ENCODE measurements at places on chromosomes 16 and 17.

DNA sequence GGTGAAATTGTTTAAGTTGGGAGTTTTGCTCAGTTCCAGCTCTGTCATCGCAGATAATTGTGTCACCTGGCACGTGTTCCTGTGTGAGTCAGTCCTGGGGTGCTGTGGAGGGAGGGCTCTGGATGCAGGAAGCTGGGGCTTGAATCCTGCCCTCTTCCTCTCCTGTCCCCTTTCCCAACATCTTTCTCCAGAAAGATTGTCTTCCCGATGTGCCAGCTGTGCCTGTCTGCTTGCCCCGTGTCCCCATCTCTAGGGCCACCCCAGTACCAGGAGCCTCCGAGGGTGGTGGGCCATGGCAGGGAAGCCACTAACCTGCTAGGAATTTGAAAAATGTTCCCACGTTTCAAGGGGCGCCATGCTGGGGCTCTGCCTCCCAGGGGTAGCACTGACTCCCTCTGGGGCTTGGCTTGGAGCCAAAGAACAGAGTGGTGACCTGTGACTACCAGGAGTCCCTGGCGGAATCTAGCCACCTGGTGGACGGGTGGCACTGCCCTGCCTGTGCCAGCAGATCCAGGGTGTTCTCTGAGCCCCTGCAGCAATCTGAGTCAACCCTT, 198.1 kb downstream of the ENGASE start:
- no peak for DNase-seq

DNA sequence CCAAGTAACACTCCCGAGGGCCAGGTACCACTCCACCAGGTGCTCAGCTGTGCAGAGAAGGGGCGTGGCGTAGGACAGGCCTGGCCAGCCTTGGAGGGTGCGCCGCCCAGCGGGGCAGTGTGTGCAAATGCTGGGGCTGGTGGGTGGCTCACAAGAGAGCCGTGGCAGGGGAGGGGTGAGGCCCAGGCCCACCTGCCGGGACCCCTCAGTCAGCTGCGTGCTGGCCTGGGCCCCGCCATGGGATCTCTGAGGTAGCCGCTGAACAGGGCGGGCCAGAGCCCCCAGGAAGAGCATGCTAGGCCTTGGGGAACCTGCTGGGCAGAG, 8.8 kb downstream of the TPSG1 start:
- DNase-seq: no peak

DNA sequence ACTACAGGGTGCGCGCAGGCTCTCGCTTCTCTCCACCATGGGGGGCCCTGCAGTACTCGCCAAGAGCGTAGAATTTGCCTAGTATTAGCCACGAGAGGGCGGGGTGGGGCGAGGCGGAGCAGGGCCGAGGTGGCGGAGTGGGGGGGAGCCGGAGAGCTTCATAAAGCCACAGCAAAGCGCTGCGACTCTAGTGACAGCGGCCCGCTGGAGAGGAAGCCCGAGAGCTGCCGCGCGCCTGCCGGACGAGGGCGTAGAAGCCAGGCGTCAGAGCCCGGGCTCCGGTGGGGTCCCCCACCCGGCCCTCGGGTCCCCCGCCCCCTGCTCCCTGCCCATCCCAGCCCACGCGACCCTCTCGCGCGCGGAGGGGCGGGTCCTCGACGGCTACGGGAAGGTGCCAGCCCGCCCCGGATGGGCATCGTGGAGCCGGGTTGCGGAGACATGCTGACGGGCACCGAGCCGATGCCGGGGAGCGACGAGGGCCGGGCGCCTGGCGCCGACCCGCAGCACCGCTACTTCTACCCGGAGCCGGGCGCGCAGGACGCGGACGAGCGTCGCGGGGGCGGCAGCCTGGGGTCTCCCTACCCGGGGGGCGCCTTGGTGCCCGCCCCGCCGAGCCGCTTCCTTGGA, at the start of gene TBX21:
Gene TBX21, plus strand, starts transcription at position 190 of the 627 bp plus-strand sequence. Its CDS starts 219 bp downstream, at position 409.
- DNase-seq: peak; percentile 84

DNA sequence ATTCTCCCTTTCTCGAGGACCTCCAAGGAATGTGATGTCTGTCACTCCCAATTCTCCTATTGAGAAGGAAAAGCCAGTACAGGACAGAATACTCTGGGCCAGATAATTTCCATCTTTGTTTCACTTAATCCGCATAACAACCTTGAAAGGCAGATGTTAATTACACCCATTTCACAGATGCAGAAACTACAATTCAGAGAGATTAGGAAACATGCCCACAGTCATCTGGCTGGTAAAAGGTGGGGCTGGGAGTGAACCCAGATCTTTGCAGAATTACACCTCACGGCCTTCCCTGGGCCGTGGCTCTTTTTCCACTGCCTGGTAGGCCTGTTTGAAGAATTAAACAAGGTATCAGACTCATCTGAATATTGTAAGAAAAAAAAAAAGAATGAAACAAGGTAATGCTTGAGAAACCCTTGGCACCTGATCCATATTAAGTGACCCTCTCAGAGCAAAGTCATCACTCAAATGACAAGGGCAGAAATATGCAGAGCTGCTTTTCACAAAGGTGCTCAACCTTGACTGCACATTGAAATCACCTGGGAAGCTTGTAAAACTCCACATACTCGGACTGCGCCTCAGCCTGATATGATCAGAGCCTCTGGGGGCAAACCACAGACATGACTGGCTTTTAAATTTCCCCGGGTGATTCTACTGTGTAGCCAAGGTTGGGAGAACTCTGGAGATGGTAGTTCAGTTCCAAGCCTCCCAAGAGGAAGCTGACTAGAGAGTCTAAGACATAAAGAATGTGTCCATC, 16.6 kb upstream of the G6PC1 start:
- no peak for DNase-seq

DNA sequence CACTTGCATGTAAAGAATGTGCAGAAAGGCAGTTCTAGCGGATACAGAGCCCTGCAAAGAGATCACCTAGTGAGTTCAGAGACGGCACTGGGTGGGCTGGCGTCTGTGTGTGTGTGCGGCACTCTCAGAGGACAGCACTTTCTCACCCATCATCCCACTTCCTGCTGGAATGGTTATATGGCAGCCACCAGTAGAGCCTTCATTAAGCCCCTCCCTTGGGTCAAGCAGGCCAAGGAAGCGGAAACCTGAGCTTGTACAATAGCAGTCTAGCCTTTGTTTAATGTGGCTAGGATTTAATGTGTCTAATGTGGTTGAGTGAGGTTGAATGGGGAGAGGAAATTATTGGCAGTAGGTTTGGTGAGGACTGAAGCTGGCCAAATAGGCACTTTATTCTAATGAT, 88.3 kb upstream of the ELAC2 start:
- no peak for DNase-seq

DNA sequence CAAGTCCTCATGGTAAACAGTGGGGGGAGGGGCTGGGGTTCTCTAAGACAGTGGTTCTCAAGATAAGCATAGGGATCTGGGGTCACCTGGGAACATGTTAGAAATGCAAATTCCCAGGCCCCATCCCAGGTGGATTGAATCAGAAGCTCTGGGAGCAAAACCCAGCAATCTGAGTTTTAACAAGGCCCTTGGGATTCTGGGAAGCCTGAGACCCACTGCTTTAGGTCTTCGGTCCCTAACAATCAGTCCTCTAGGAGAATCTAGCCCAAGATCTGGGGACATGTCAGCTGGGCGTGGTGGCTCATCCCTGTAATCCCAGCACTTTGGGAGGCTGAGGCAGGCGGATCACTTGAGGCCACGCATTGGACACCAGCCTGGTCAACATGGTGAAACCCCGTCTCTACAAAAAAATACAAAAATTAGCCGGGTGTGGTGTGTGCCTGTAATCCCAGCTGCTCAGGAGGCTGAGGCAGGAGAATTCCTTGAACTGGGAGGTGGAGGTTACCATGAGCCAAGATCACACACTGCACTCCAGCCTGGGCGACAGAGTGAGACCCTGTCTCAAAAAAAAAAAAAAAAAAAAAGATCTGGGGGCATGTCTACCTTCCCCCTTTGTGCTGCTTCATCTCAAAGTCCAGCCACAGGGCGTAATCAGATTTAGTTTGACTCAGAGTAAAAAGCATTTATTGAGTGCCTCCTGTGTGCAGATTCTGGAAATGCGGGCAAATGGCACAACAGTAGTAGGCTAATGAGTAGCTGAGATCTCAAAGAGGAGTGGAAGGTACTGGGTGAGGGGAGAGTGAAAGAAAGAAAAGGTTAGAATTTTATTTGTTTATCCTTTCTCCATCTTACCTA, 8.8 kb upstream of the NR1D1 start:
- DNase-seq: no peak

DNA sequence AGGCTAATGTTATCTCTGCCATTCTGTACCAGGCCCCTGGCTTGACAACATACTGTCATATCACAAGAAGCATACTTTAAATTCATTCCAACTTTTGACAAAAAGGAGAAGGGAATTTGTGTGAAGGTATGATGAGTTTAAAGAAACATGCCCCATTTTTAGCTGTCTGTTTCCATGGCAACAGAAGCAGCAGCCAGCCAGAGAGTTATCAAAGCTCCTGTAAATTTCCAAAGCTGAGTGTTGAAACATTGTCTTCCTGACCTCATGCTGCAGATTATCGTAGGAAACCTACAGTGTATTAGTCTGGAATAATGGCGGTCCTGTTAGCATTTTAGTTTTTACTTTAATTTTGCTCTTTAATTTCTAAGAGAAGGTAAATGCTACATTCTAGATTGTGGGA, 124.9 kb downstream of the MRTFB start:
- DNase-seq: no peak

DNA sequence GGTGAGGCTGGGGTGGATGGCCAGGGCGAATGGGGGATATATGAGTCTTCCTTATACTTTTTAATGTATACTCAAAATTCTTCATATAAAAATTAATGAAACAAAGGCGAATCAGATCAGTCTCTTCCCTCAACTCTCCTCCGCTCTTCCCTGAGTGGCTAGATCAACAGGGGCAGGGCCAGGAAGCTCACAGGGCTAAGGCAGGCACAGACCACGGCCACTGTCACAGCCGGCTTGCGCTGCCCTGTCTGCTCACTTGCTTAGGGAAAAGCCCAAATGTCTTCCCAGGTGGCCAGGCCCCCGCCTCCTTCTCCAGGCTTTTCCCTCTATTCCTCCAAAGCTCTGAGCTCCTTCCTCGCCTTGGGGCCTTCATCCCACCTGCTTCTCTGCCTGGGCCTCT, 6.0 kb downstream of the GRIN2C start:
- DNase-seq: no peak

DNA sequence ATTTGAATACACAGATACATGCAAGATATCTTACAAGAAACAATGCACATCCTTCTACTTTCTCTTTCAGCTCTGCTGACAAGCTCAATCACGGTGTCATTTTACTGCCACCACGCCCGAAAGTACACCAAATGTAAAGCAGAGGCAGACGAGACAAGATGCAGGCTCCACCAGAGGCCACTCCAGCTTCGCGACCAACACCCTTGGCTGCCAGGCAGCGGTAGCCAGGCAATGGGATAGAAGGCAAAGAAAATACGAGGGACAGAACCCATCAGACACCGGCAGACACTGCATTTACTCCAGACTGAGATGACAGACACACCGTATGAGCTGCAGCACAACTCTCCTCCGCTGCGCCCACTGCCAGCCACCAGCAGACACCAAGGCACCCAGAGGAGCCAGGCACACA, 41.0 kb downstream of the USP22 start:
- DNase-seq: no peak

DNA sequence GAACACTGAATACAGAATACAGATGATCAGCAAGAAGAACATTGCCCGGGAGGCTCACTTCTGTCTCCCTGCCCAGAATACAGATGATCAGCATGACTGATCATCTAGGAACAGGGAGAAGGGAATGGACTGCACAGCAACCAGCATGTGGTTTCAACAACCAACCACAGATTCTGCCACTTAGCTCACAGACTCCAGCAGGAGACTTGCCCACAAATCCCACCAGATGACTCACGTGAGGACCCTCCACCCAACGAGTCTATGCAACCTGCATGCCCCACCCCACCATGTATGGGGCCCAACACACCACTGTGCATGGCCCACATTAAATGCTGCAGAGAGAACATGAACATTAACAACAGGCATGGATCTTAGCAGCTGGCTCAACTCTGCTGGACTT, 36.1 kb upstream of the ALOX12 start:
- DNase-seq: peak; percentile 31

DNA sequence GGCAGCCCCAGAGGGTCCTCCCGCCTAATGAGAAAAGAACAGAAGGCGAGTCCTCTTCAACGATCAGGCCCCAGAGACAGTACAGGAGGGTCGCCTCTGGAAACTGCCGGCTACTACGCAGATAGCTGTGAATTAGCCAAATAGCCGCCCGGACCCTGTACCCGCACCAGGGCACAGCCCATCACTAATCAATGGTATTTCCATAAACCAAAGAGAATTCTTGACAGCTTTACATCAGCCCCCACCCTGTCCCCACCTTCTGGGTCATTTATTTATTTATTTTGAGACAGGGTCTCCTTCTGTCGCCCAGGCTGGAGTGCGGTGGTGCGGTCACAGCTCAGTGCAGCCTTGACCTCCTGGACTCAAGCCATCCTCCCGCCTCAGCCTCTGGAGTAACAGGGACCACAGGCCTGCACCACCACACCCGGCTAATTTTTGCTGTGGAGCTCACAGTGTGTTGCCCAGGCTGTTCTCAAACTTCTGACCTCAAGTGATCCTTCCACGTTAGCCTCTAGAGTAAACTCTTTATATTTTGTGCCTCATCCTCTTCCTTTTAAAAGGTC, 805 bp upstream of the CLCN7 start:
- DNase-seq: no peak

- DNase-seq: no peak
Observed at GRCh38 chr16:31475946-31476302, 4.0 kb downstream of the TGFB1I1 start.

DNA sequence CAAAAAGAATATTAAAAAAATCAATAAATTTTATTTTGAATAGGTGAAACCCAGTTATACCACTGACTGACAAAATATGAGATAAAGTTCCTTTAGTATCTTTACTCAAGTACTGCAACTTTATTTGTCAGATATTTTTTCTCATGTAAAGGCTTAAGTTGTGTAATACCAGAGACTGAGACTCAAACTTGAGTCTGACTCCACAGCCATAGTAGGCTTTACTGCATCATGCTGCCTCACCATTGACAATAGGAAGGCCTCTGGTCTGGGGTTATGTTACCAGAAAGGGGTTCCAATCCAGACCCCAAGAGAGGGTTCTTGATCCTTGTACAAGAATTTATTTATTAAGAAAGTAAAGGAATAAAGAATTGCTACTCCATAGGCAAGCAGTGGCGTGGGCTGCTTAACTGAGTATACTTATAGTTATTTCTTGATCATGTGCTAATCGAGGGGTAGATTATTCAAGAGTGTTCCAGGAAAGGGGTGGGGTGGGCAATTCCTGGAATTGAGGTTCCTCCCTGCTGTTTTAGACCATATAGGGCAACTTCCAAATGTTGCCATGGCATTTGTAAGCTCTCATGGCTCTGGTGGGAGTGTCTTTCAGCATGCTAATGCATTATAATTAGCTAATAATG, 187.4 kb upstream of the WSB1 start:
- no peak for DNase-seq

GRCh38 chr16:84617041-84617790, 662 bp downstream of the COTL1 start:
- DNase-seq: no peak
